ENCODE measurements at places on chromosomes 1 and 21.

- no peak overlapping the region for H3K4me3 ChIP-seq
- no peaks in the 10 kb centered on the region for H3K27me3 ChIP-seq
- no peaks in the 10 kb centered on the region for H3K4me1 ChIP-seq
- H3K36me3 ChIP-seq, result no peaks in the 10 kb centered on the region
Observed at GRCh38 chr1:5937373-5937857, 54.8 kb downstream of the NPHP4 start.

- H3K4me1 ChIP-seq, result peaks cover 61% of the 10 kb centered on the region
- DNase-seq, result no peak
- no peak overlapping the region for H3K27ac ChIP-seq
- H3K36me3 ChIP-seq, result no peaks in the 10 kb centered on the region
- no peak overlapping the region for H3K4me3 ChIP-seq
- H3K27me3 ChIP-seq, result no peaks in the 10 kb centered on the region
Observed at GRCh38 chr1:68204977-68205630, 27.2 kb downstream of the WLS start.

- H3K27me3 ChIP-seq, result no peaks in the 10 kb centered on the region
- H3K4me1 ChIP-seq, result no peaks in the 10 kb centered on the region
- no peaks in the 10 kb centered on the region for H3K36me3 ChIP-seq
Observed at GRCh38 chr21:36004441-36004840, 55.9 kb downstream of the SETD4 start.

- no peaks in the 10 kb centered on the region for H3K36me3 ChIP-seq
- H3K4me3 ChIP-seq, result no peak overlapping the region
- DNase-seq, result no peak
Observed at GRCh38 chr1:192580351-192580962, 4.9 kb downstream of the RGS1 start.

GRCh38 chr21:14736672-14737071 is 190.6 kb upstream of the SAMSN1 start:
- no peaks in the 10 kb centered on the region for H3K36me3 ChIP-seq
- no peaks in the 10 kb centered on the region for H3K4me1 ChIP-seq
- H3K4me3 ChIP-seq, result no peak overlapping the region

DNA sequence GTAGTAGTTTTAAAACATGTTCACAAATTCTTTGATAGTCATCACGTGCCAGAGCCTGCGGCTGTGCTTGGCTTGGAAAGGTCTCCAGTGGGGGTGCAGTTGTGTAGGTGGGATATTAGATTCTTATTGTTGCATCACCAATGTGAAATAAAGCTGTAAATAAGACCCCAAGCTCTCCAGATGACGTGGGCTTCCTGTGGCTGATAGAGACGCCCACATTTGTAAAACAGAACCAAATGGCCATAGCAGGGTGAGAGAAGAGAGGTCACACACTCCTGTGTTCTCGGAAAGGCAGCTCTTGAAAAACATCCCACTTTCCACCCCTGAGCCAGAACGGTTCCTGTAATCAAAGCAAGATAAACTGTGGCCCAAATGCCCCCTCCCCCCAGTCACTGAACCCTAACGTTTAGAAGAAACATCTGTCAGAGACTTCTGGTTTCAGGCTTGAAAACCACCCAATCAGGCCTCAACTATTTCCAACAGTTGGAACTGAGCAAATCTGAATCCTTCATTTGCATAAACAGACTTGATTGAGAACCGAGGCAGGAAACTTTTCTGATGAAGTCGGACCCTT is 6.6 kb upstream of the NTPCR start:
- H3K27me3 ChIP-seq, result no peaks in the 10 kb centered on the region
- DNase-seq, result no peak
- H3K36me3 ChIP-seq, result no peaks in the 10 kb centered on the region
- no peak overlapping the region for H3K27ac ChIP-seq
- no peak overlapping the region for H3K4me3 ChIP-seq
- H3K4me1 ChIP-seq, result no peaks in the 10 kb centered on the region

DNA sequence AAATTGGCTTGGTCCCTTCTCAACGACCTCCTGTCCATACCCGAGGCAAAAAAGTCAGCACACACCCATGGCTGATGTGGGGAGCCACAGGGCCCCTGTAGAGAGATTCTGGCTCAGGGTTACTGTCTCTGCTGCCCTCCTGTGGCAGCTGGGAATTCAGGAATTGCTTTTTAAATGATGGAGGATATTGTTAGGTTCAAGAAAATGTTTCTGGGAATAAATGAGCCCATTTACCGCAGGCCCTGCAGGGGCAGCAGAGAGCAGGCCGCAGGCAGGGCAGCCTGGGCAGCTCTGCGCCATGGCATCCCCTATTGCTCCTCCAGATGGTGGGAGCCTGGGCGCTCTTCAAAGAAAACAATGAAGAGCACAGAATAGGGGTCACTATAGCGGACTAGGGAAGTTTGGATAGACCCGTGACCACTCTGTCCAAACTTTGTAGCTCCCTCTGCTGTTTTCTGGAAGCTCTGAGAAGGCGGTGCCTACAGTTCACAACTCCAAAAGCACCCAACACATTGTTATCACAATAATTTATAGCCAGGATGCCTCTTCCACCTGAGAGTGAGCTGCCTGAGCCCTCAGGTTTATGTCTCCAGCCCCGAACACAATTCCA is 201.1 kb downstream of the BACH1 start:
- no peak for DNase-seq
- no peaks in the 10 kb centered on the region for H3K36me3 ChIP-seq
- no peak overlapping the region for H3K27ac ChIP-seq
- no peaks in the 10 kb centered on the region for H3K4me1 ChIP-seq
- no peak overlapping the region for H3K4me3 ChIP-seq
- no peaks in the 10 kb centered on the region for H3K27me3 ChIP-seq
